Stimulated activated CD8-positive, alpha-beta memory T cell treated with anti-CD3 and anti-CD28 coated beads, Interleukin-12 subunit alpha, Interleukin-12 subunit beta, amount 100 ng/mL, for 1 hour (primary cell): ENCODE measurements at places on chromosomes 3 and 15.

GRCh38 chr3:194285024-194285849 lies 65.9 kb downstream of the CPN2 start:
- DNase-seq, result no peak

GRCh38 chr3:128410669-128411573 lies 55.8 kb downstream of the DNAJB8 start:
- no peak for DNase-seq

DNA sequence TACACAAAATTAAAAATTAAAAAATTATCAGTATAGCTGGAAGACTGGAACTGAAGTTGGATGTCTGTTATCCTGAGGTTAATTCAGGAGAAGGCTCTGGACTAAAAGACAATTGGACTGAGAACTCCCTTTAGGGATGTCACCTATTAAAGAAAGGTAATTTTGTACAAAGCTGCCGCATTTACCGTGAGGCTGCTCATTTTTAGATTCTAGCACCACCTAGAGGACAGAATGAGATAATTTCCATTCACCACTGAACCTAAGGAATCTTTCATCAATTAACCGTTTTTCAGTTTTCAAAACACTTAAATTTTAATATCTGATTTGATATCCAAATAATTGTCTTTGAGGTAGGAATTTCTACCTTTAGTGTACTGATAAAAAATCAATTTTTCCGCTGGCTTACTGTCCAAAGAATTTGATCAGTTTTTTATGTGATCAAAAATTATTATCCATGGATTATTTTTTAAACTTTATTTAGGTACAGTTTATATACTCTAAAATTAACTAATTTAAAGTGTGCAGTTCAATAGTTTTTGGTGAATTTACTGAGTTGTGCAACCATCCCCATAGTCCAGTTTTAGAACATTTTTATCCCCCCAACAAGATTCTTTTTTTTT lies 106.7 kb upstream of the TNIK start:
- no peak for DNase-seq

DNA sequence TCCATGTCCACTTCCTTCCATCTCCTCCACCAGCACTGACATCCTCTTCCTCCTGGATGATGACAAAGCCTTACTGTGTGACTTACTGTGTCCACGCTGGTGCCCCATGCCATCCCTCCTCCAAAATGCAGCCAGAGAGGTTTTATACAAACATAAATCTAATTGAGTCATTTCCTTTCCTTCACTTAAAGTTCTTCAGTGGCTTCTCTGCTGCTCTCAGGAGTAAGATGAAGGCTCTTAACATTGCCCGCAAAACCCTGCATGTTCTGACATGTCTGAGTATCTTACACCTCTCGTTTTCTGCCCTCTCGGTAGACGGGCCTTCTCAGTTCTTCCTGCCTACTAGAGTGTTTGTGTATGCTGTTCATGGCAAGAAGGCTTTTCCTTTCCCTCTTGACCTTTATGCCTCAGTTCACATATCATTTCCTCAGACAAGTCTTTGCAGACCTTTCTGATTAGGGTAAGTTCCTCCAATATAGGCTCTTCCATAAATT lies 175.5 kb downstream of the CFAP20DC start:
- no peak for DNase-seq

DNA sequence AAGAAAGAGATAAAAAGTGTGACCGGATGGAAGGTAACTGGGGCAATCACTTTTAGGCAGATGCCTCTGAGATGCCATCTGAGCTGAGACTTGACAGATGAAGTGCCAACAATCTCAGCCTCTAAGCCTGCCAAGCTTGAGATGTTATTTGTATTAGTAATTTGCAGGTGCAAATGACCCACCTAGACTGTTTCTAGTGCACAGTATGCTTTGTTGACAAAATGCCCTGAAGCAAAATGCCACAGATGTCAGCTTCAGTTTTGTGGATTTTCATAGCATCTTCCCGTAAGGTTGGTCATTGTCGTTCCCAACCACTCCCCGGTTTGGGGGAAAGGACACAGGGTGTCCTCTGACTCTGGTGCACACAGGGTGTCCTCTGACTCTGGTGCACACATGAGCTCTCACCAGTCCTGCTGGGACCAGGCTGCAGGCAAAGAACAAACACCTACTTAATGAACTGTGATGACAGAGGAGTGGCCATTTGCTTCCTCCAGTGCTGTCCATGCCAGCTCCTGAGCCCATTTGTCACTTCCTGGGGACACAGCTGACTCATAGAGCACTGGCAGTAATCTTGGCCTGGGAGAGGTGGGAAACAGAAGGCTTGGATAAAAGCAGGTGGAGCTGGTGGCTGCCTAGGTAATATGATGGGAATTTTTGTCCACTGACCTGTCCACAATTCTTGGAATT lies 16.7 kb upstream of the PPP1R2 start:
- DNase-seq, result no peak

GRCh38 chr15:64836023-64836536 lies 5.6 kb upstream of the PLEKHO2 start:
- no peak for DNase-seq

GRCh38 chr3:129608087-129608935 lies 1.8 kb upstream of the PLXND1 start:
- DNase-seq, result no peak

DNA sequence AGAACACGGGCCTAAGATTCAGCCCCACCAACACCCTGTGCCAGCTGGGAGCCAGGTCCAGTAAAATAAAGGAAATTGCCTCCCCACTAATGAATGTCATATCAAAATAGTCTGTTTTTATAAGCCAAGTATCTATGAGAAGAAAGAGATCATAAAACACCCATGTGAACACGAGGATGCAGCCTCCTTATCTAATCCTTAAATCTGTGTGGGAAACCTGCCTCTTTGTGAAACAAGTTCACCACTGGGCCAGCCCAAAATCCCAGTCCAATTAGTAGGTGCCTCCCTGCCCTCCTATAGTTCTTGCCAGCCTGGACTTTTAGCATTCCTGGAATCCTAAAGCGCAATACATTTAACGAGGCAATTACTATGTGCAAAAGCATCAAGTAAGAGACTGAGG lies 42.0 kb downstream of the SCAPER start:
- DNase-seq, result no peak
